ENCODE measurements at places on chromosomes 7 and 10.
A peak's percentile ranks its signal among the peaks of the same experiment; 100 is the strongest.

DNA sequence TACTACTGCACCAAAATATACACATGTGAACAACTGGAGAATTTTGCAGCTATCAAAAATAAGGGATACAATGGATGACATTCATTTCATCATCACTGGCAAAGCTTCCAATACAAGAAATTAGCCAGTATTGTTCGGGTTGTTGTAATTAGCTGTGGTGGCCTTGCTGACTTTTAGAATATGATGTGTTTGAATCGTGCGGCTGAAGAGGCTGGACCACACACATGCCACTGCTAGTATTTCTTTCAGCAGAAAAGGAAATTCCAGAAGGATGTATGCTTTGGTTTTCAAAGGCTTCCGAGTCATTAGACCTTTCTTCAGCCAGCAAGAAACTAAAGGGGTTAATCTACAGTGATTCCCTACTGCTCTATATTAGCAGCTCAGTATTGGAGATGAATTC lies 16.6 kb downstream of the RPP38 start:
- no peak for DNase-seq

DNA sequence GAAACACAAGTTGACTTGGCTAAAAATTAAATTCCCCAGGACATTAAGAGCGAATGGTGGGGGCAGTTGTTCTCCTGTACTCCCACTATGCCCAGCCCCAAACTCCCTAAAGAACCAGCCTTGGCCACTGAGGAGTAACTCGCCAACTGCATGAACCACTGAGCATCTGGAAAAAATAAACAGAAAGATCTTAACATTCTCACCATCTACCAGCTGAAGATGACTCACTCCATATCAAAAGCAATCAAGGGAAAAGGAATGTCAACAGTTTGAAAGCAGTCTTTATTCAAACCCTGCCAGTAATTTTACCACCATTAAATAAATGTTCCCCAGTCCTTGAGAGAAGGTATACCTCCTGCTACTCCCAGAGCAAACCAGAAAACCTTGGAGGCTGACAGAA lies 45.4 kb downstream of the CTTNBP2 start:
- peak; percentile 46 for DNase-seq

DNA sequence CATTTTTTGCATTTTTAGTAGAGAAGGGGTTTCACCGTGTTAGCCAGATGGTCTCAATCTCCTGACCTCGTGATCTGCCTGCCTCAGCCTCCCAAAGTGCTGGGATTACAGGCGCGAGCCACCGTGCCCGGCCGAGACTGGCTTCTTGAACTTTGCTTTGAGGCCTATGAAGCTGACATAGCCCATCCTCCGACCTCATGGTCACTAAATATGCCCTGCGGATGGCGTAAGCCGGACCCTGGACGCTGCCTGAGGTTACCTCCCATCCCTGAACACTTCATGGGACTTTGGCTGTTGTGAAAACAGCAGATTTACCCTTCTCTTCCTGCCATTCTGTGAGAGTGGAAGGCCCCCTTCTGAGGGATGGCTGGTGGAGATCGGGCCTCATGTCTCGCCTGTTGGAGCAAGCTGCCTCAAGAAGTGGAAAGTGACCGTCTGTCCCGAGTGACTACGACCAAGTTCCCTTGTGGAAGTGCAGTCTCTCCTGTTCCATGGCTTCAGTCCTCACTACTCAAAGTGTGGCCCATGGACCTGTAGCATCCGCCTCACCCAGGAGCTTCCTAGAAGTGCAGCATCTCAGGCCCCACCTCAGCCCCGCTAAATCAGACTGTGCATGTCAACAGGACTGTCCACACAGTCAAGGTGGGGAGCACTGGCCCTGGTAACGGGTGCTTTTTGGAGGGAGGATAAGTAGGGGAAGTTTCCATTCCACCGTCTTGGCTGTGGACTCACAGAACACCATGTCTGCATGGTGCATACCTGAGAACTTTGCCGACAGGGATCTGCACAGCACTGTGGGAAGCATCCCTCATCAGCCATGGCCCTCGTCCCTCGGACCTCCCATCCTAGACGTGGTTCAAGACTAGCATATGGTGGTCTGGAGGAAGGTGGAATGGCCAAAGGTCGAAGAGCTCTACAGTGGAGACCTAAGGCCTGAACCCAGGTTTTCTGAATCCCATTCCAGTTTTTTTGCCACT lies 210.5 kb upstream of the SHH start:
- no peak for DNase-seq

GRCh38 chr10:130470286-130470685 lies 334.1 kb downstream of the GLRX3 start:
- DNase-seq: no peak

DNA sequence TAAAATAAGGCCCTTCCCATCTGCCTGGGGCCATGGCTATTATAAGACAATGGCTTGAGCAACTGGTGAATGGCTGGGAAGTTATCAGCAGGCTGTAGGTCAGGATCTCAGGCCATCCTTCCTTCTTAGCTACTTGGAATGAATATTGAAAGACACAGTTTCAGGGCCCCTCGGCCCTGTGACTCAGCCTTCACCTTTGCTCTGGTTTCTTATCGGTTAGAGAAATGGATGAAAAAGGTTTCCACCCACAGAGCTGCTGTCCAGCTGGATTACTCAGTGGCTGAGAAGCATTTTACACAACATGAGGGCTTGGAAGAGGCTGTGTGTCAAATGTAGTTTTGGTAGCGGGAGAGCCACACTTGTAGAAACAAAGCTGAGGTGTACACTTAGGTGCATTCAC lies 9.4 kb downstream of the ACSL5 start:
- DNase-seq: peak; percentile 22

DNA sequence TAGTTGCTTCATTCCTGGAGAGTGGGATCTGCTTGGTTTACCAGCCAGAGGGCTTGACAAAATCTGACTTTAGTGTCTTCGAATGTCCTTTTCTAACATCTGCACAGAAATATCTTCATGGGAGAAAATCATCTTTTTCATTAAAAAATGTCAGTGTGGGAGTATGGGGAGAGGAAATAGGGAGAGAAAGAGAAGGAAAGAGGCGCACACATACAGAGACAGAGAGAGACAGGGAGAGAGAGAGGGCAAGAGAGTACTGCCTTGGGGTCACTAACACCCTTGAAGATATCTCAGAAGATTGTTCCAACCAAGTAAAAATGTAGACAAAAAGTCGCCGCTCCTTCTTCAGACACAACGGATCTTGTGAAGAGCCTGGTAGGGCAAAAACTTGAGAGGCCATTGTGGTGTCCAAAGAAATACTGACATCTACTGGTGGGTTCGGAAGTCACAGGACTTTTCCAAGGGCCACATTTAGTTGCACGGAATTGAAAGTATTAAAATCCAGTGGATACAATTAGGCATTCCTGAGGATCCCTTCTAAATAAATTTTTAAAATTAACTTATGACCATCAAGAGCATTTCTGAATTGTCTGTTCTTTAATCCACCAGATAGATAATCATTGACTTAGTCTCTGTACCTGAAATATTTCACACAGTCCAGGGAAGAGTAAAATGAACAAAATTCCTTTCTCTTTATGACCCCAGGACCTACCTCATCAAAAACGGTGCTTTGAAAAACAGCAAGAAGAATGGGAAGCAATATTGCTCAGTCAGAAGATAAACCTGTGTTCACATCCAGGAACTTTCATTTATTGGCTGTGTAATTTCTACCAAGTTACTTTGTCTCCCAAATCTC lies 29.7 kb downstream of the VIM start:
- peak; percentile 82 for DNase-seq

- DNase-seq: no peak
These were observed 138.3 kb downstream of the EXOC4 start for GRCh38 chr7:133391206-133391605.

DNA sequence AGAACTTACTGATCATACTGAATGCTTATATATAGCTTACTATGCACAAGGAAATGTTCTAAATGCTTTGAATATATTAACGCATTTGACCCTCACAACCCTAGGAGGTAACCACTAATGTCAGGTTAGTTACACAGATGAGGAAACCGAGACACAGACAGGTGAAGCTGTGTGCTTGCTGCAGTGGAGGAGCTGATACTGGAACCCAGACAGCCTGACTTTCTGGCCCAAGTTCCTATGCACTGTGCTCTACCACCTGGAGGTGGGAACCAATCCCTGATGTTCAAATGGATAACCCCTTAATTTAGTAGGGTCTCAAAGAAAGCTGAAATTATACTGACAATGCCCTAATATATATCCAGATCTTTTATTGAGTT lies 119.6 kb downstream of the SORBS1 start:
- no peak for DNase-seq

DNA sequence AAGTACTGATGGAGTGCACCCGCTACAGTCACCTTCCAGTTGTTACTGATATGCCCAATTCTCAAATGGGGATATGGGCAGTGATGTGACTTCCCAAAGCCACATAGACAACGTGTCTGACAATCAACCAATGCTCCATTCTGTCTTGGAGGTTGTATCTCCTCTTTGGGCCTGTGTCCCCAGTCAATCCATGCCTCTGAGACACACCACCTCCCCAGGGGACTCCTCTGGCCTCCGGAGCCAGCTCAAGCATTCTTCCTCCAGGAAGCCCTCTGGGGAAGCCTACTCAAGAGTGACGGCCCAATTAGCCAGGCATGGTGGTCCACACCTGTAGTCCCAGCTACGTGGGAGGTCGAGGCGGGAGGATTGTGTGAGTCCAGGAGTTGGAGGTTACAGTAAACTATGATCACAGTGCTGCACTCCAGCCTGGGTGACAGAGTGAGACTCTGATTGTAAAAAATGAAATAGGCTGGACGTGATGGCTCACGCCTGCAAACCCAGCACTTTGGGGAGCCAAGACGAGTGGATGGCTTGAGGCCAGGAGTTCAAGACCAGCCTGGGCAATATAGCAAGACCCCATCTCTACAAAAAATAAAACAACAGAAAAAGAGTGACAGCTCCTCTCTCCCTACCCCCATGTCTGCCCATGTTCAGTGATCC lies 99.5 kb upstream of the TNRC18 start:
- DNase-seq: peak; percentile 50

All from AG10803 (cell line).